ENCODE measurements at places on chromosomes 6 and 20. TPM values are rescaled to one million over a fixed set of nuclear protein-coding genes. Genes with fewer than 3 reads are reported as not detected.

The CYP21A2 gene
- not detected for total RNA-seq

The NOTCH4 gene
- total RNA-seq: 0.50 TPM

The FARS2 gene
- total RNA-seq: 15.4 TPM

The IL17A gene
- not detected for total RNA-seq

GRCh38 chr6:21898107-21898796 lies 304.7 kb downstream of the SOX4 start:
- no peaks in the 10 kb centered on the region for H3K36me3 ChIP-seq
- no peak for DNase-seq
- H3K4me3 ChIP-seq: no peak overlapping the region
- no peak overlapping the region for H3K27ac ChIP-seq

- no peak overlapping the region for H3K27ac ChIP-seq
- H3K4me1 ChIP-seq: peaks cover 10% of the 10 kb centered on the region
- H3K4me3 ChIP-seq: no peak overlapping the region
- DNase-seq: no peak
- no peaks in the 10 kb centered on the region for H3K27me3 ChIP-seq
Measured at GRCh38 chr20:62254021-62254724, 15.9 kb downstream of the OSBPL2 start.

GRCh38 chr6:54868556-54868955 lies 22.0 kb downstream of the FAM83B start:
- DNase-seq: no peak
- H3K4me3 ChIP-seq: no peak overlapping the region
- H3K36me3 ChIP-seq: no peaks in the 10 kb centered on the region
- no peaks in the 10 kb centered on the region for H3K27me3 ChIP-seq
- no peaks in the 10 kb centered on the region for H3K4me1 ChIP-seq
- no peak overlapping the region for H3K27ac ChIP-seq
